Kidney glomerular epithelial cell (primary cell): ENCODE measurements at places on chromosomes 1 and 21.
A peak's percentile ranks its signal among the peaks of the same experiment; 100 is the strongest.

GRCh38 chr1:52670604-52671003, 27.5 kb downstream of the COA7 start:
- DNase-seq: no peak

DNA sequence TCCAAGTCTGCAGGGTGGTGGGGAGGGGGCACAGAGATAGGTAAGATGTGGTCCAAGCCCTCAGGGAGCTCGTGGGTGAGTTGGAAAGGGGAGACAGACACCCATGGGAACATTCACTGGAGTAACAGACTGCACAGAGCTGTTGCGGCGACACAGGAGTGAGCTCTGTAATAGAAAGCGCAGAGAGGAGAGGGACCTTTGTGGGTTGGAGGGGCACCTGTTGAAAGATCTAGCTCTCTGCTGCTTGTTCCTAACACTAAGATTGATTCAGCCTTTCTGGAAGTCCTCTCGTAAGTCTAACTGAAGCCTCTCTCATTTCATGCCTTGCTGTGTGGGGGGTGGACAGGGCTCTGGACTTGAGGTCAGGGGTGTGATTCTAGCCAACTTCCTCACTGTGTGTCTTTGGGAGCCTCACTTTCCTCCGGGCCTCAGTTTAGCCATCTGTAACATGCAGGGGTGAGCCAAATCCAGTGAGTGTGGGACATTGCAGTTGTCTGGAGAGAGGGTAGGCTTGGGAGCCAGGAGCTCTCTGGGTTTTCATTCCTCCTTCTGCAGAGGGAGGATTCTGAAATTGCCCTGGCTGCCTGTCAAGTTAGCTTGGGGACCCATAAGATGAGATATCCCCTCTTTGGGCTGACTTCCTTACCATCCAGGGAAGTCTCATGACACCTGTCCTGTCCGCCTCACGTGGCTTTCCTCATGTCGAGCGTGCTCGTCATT, 2.0 kb upstream of the ACOT11 start:
- no peak for DNase-seq

- DNase-seq: no peak
Measured at GRCh38 chr21:16367079-16367478, 637.3 kb downstream of the USP25 start.

DNA sequence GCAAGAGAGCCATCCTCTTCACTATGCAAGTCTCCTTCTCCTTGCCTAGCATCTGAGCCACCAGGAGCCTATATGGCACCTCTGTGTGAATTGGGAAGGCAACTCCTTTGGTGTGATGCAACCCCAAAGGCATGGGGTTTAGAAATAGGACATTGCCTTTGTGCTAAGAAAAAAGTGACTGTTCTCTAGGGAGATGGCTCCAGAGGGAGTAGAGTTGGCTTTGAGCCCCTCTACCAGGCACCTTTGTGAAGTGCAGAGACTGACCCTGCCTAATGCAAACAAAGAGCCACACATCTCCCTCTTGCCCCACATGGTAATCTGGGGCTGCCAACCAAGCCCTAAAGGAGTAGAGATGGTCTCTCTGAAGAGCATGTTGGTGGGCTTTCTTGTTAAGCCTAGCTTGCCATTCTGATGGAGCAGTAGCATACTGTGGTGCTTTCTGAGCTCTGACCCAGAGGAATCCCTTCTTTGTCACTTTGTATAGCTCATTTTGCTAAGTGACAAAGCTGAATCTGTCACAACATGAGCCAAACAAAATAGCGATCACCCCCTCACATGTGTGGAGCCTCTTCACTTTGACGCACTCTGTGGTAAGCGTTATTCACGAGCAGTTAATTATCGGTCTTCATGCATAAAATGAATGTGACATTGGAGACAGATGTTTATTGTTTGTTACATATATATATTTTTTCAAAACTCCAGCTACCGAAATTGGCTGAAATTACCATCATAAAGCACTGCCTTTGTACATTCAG, 74.4 kb downstream of the RWDD3 start:
- DNase-seq: no peak

DNA sequence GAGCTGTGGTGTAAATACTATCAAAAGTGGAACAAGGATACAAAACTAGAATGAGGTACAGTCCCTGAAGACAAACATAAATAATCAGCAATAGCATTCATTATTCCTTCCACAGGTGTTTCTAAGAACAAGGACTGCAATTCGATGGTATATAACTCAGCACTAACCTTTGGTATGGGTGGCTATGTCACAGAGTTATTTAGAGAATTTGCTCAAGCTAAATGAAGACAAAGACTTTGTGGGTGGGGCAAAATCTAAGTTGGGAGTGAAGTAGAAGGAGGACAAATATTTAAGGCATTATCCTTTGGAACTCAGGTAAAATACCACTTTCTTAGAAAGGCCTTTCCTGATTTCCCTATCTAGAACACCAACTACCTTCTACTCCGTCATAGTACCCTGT, 51.5 kb upstream of the CNN3 start:
- no peak for DNase-seq

- no peak for DNase-seq
Measured at GRCh38 chr1:16464917-16465625, 24.5 kb downstream of the NECAP2 start.

DNA sequence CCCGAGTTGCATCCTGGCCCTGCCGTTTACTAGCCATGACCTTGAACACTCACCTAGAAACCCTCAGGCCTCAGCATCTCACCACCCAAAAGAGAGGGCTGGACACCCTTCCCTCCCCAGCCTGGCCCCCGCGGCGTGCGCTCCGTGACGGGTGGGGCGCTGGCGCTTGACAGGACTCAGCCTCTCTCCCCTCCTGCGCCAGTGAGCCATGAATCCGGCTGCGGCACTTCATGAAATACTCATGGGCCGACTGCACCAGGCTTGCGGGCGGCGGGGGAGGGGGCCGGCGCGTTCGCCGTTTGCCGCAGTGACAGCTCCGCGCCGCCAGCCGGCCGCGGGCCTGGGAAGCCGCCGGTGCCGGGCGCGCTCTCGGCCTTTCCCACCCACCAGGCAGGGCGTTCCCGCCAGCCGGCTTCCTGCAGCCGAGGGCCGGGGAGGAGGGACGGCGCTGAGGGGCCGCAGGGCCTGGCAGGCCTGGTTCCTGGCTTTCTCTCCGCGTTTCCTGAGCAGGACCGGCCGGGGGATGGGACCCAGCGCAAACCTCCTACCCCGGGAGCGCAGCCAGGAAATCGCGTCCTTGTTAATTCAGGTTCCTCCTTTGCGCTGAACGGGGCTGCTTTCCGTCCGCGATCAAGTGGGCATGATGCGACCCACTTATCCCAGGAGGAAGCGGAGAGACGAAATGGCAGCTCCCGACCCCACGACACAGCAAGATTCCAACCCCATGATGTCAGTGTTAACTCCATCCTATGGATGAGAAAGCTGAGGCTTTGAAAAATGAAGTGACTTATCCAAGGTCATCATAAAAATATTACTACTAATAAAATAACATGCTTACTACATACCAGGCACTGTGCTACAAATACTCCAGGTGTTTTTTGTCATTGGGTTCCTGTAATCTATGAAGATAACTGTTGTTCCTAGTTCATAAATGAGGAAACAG, 9.1 kb upstream of the LUZP1 start:
- DNase-seq: peak; percentile 72

DNA sequence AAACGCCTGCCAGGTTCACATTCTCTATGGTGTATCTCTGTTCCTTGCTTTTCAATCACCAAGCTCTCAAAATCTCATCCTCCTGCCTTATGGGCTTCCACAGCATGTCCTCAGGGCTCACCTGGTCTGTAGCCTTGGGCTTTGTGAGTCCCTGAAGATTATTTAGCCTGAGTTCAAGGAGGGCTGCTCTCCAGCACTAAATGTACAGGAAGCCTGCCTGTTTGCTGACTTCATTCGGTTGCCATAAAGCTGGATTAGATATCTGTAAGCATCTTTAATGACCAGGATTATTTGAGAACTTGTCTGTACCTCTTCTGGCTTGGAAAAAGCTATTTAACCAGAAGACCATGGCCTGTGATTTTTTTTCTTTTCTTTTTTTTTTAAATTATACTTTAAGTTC, 6.9 kb upstream of the REG4 start:
- no peak for DNase-seq

GRCh38 chr1:55214934-55215193, 300 bp downstream of the USP24 start:
- DNase-seq: no peak

DNA sequence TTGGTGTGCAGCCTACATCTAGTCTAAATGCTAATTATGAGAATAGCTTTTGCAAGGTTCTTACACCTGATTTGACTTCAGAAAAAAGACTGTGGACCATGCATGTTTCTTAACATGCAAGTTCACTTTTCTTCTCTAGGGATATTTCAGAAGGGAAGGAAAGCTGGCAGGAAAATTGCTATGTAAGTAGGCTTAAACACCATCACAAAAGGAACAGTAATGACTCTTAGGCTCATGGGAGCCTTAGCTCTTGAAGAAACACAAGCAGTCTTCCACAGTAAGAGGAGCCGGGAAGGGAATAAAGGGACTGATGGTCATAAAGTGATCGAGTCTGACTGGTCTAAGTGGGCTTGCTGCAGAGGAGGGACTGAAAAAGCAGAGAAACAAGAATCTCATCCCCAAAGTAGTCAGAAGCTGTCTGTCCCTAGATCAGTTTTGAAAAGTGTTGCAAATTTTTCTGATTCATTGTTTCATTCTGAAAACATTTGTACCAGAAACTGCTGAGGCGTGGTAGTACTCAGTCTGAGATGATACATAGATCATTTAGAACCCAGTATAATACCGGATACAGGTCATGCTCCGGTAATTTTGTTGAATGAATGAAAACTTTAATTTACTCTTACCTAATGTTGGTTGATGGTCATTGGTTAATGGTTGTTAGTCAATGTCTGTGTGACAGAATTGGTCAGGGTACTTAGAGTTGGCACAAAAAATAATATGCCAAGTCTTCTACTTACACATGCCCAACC, 40.9 kb downstream of the SMYD2 start:
- DNase-seq: peak; percentile 51

DNA sequence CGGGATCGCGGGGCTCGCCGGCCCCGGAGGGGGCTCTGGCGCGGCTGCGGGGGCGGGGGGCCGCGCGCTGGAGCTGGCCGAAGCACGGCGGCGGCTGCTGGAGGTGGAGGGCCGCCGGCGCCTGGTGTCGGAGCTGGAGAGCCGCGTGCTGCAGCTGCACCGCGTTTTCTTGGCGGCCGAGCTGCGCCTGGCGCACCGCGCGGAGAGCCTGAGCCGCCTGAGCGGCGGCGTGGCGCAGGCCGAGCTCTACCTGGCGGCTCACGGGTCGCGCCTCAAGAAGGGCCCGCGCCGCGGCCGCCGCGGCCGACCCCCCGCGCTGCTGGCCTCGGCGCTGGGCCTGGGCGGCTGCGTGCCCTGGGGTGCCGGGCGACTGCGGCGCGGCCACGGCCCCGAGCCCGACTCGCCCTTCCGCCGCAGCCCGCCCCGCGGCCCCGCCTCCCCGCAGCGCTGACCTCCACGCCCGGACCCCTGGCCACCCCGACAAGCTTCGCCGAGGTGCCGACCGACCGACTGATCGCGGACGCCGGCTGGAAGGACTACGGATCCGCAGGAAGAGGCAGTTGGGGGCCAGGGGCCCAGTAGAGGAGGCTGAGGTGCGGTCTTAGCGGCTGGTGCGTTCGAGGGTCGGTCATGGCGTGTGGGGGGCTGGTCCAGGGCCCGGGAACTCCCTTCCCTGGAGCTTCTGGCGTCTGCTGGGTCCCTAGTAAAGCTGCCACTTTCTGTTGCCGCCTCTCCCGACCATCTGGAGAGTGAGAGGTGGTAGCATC, 711 bp downstream of the TRNP1 start:
- DNase-seq: no peak

GRCh38 chr1:51512606-51513005, 6.5 kb downstream of the EPS15 start:
- DNase-seq: no peak

GRCh38 chr1:205429762-205430695, 8.2 kb upstream of the LEMD1 start:
- DNase-seq: no peak

DNA sequence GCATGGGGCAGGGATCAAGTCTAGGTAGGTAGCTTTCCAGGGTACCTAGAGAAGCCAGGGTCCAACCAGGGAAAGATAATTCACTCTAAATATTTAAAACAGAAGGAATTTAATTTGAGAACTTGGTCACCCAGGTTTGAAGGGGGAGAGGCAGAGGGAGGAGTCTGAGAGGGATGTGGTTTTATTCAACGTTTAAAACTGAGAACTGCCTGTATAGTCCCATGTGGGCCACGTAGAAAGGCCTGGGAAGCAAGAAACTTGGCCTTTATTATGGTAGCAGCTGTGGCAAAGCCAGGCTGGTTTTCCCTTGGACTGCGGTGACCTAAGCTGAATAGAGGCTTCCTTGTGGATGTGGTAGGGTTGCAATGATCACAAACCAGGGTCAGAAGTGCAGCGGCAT, 42.0 kb upstream of the DUSP10 start:
- no peak for DNase-seq

DNA sequence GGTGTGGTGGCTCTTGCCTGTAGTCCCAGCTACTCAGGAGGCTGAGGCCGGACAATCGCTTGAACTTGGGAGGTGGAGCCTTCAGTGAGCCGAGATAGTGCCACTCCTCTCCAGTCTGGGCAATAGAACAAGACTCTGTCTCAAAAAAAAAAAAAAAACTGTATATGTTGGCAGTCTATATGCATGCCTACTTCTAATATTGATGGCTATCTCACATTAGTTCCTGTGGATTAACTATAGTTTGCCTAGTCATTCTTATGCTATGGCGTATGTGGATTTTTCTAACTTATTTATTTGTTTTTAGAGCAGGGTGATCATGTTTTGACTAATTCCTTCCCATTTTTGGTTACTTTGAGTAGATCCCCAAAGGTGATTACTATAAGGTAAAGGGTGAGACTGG, 9.4 kb downstream of the GSTM1 start:
- DNase-seq: no peak

GRCh38 chr1:11285883-11286734, 13.1 kb downstream of the UBIAD1 start:
- DNase-seq: no peak

DNA sequence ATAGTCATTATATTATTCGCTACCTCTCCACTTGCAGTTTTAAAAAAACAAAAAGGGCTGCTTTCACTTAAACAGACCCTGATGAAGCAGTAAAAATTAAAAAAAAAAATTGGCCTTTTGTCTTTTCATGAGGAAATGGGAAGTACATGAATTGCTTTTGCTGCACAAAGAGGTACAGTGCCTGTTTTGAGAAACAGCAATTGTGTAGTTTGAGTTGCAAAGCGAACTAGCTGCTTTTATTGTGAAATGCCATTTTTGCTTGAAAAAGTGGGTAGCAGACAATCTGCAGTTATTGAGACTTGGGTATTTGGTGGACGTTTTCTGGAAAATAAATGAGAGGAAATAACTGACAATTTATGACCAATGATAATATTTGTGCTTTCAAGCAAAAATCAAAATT, 7.0 kb downstream of the DIP2A start:
- no peak for DNase-seq
